ENCODE measurements at places on chromosomes 3 and 15.

GRCh38 chr15:71182522-71182921 lies 67.3 kb downstream of the THSD4 start:
- DNase-seq, result no peak

DNA sequence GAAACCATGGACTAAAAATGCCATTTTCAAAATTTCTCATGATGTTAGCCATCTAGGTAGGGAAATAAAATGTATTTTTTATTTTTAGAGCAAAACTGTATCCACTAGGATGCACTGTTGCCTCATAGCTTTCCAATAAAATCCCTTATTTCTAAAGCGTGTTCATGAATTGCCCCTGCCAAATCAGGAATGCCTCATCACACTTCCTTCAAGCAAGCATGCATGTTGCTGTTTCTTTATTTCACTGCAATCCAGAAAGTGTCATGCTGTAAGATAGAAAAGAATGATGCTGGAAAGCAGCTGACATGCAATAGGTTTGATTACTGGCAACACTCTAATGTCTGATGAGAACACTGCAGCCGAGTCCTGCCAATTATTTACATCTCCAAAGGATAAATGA lies 239.5 kb downstream of the CHL1 start:
- no peak for DNase-seq

- DNase-seq, result no peak
Observed at GRCh38 chr3:191721990-191722389, 261.0 kb downstream of the PYDC2 start.

DNA sequence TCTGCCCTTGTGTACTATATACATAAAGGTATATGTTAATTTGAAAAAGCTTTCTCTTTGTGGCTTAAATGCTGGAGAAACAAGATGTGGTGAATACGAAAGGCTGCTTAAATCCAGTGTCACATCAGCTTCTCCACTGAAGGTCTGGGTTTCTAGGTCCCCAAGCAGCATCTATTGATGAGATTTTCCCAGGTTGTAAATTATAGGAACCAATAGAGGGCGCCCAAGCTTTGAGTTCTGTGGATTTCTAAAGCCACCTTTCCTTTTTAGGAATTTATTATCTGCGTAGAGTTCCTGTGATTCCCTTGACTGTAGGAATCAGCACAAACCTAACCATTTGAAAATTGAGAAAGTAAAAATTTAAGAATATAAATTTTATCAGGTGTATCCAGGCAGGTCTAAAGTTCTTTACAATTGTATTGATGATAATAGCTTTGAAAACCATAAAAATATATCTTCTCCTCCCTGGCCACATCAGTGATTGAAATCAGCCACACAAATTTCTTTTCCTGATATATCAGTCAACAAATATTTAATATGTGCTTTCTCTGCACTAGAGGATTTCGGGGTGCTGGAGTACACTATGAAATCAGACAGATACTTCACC lies 88.3 kb upstream of the ADAMTSL3 start:
- no peak for DNase-seq

DNA sequence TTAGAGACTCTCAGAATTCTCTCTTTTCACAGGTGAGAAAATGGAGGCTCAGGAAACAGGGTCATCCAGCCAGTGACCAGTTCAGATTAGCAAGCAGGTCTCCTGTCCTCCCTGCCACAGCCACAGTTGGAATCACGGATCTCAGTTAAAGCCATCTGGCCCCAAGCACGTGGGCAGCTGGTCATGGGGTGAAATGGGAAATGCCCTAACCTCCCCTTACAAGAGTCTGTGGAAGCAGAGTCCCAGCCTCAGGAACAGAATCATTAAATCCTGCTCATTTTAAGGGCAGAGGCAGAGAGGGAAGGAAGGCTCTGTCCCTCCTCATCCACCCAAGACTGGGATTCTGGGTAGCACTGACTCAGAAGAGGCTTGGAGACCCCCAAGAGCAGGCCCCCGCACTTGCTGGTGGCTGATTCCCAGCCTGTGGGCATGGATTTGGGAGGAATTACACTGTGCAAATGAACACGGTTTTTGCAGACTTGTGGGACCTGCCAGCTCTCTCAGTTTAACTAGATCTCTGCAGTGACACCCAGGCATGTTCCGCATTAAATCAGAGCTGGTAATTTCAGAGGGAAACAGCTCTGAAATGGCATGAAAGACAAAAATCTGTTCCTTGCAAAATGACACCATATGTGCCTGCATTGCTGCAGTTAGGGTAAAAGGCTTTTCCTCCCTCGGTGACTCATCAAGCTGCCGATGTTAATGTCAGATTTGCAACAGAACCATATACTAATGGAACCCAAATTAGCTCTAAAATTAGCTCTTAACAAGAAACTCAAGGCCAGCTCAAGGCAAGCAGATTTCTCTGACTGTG lies 89.0 kb downstream of the BDH1 start:
- DNase-seq, result no peak

GRCh38 chr3:188309437-188310269 lies 155.7 kb downstream of the LPP start:
- peak; percentile 39 for DNase-seq

DNA sequence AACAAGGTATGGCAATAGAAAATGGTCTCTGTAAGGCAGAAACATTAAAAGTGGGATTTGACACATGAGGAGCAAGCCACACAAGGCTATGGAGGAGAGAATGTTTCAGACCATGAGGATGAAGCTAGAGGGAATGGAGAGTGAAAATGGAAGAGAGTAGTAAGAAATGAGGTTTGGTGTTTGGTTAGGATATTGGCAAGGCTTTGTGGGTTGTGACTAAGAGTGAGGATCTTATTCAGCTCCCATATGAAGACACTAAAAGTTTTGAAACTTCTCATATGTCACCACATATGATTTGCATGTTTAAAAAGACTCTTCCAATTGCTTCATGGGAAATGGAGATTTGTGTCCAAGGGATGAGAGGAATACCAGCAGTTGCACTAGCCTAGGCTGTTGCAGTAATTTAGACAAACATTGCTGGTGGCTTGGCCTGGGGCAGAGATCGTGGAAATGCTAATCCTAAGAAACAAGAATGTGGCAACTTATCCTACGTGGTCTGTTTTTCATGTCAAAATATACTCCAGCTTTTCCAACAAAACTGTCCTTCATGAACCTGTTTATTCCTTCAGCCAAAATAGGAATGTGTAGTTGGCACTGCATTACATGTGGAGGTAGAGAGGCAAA lies 749.0 kb downstream of the PDCD6IP start:
- DNase-seq, result no peak

DNA sequence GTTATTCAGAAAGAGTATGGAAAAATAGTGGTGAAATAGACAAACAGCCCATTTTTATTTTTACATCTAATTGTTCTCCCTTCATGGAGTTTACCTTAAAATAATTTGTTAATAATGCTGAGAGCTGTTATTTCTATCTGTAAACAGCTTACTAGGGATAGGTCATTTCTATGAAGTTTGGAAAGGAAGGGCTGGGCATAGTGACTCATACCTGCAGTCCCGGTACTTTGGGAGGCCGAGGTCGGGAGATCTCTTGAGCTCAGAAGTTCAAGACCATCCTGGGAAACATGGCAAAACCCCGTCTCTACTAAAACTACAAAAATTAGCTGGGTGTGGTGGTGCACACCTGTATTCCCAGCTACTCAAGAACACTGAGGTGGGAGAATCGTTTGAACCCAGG lies 624.3 kb upstream of the LMCD1 start:
- no peak for DNase-seq

DNA sequence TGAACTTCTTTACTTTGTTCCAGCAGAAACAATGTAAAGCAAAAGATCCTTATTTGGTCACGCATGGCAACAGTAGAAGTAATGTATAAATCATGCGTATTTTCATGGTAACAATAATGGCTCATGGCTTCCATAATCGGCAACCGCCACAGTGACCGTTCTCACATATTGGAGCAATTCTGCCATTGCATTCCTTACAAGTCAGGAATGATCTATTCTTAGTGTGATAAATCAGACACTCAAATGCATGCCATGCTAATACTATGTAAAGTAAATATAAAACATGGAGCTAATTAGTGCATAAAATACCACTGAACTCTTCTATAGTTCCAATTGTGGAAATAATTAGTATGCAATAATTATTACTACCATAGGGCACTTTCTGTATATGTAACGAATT lies 13.5 kb upstream of the CERS3 start:
- DNase-seq, result no peak

GRCh38 chr3:140929446-140929845 lies 12.2 kb upstream of the SLC25A36 start:
- DNase-seq, result no peak

GRCh38 chr3:47421741-47422649 lies 41.2 kb downstream of the PTPN23 start:
- DNase-seq, result no peak

GRCh38 chr3:145678401-145678800 lies 482.6 kb downstream of the PLOD2 start:
- DNase-seq, result no peak

GRCh38 chr3:178297740-178298139 lies 238.5 kb upstream of the KCNMB2 start:
- no peak for DNase-seq

DNA sequence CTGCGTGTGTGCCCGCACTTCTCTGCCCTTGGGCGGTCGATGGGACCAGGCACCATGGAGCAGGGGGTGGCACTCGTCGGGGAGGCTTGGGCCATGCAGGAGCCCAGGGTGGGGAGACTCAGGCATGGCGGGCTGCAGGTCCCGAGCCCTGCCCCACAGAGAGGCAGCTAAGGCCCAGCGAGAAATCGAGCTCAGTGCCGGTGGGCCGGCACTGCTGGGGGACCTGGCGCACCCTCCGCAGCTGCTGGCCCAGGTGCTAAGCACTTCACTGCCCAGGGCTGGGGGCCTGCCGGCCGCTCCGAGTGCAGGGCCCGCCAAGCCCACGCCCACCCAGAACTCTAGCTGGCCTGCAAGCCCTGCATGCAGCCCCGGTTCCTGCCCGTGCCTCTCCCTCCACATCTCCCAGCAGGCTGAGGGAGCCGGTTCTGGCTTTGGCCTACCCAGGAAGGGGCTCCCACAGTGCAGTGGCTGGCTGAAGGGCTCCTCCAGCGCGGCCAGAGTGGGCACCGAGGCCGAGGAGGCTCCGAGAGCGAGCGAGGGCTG lies 553 bp upstream of the RTP4 start:
- DNase-seq, result no peak

- DNase-seq, result no peak
Observed at GRCh38 chr3:141486496-141486745, 406 bp upstream of the RASA2 start.

- DNase-seq, result no peak
Observed at GRCh38 chr15:41417418-41418195, 712 bp downstream of the RTF1 start.

DNA sequence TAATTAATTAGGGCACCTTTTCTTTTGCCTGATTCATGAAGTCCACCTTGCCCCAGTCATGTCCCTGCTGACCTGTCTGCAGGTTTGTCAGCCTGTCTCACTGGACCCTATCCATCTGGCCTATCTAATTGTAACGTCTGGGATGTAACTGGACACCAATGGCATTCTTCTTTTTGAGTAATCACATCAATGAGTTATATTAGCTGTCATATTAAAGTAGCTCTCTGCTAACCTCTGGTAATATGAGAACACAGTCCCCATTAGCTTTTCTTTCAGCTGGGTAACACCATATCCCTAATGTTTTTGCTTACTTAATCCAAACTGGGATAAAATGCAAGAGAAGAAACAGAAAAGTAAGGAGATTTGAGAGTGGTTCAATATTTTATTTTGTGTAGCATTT lies 166.2 kb upstream of the VEPH1 start:
- DNase-seq, result no peak

Data from GM12864 (cell line).